ENCODE measurements at places on chromosomes 2 and 18.
A peak's percentile ranks its signal among the peaks of the same experiment; 100 is the strongest.

GRCh38 chr2:103139628-103140268, 377.9 kb downstream of the TMEM182 start:
- DNase-seq = no peak

GRCh38 chr2:205524656-205525055, 157.6 kb upstream of the NRP2 start:
- DNase-seq = peak; percentile 27

DNA sequence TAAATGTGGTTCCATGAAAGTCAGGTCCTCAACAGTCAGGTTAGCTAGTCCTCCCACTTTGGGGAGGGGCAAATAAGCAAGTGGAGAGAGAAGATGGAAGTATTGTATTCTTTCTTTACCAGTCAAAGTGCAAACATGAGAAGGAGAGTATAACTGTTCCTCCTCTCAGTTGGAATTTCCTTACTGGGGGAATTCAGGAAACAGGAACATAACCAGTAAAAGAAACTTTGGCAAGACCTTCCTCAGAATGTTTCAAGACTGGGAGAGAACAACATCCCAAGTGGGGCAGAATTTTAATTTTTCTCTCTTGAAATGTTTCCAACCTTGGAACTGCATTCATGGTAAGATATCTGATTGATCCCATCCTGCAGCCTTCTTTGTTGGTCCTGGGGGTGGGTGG, 552.4 kb upstream of the TNP1 start:
- DNase-seq = no peak

DNA sequence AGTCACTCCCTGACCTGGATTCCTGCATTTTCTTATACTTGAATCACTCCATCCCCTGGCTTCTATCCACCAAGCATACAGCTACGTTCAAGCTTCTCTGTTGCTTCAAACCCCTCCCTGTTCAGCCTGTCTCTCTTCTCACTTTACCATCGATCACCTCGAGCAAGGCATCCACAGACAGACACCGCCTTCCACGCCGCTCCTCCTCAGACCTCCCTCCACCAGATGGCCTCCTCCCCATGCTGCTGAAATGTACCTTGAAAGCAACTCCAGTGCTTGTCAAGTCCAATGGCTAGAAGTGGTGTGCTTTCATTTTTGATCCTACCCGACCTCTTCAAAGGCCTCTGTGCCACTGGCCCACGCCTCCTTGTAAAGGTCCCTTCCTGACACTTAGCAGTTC, 131.3 kb upstream of the ACAA2 start:
- peak; percentile 4 for DNase-seq

- DNase-seq = no peak
These were observed 3.2 kb downstream of the TANK start for GRCh38 chr2:161163440-161163839.

DNA sequence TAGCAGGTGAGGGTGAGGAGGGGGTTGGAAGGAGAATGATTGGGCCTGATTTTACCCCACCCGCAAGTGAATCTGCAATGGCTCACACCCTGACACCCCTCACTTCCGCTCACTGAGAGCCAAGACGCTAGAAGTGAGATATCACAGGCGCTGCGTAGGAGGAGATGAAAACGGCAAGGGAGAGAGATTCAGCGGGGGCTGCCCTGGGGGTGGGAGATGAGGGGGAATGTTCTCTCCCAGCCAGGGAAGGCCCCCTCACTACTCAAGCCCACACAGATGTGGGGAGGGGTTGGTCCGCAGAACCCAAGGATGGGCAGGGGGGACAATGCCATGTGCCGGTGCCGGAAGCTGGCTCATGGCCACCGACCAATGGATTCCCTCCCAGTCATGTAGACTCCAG, 32.9 kb downstream of the LOXHD1 start:
- DNase-seq = no peak

Measured in LHCN-M2 (cell line).